Activated CD8-positive, alpha-beta T cell treated with anti-CD3 and anti-CD28 coated beads, Interleukin-2, amount 10 ng/mL, durations not matched to agents 7 days and 5 days (primary cell): ENCODE measurements at places on chromosomes 5 and 9.

DNA sequence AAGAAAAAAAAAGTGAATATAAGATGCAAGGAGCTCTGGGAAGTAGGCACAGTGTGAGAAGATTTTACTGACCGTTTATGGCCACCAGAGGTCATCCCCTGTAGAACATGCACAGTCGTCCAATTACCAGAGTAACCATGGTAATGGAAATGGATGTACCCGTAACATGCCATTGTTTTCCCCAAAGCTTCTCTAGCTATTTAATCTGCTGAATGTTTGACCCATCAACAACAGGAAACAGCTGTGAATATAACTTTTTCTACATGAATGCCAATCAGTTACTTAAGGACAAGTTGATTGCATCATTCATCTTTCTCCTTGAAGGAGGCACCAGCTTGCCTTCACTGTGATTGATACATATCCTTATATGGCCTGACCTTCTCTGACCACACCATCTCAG is 1967.0 kb upstream of the CDH9 start:
- DNase-seq = no peak
- H3K4me1 ChIP-seq = no peaks in the 10 kb centered on the region
- H3K27ac ChIP-seq = no peak overlapping the region
- H3K36me3 ChIP-seq = no peaks in the 10 kb centered on the region
- no peak overlapping the region for H3K4me3 ChIP-seq

GRCh38 chr5:74251141-74252035 is 389.1 kb downstream of the ENC1 start:
- no peaks in the 10 kb centered on the region for H3K4me1 ChIP-seq
- H3K4me3 ChIP-seq = no peak overlapping the region
- no peak for DNase-seq

DNA sequence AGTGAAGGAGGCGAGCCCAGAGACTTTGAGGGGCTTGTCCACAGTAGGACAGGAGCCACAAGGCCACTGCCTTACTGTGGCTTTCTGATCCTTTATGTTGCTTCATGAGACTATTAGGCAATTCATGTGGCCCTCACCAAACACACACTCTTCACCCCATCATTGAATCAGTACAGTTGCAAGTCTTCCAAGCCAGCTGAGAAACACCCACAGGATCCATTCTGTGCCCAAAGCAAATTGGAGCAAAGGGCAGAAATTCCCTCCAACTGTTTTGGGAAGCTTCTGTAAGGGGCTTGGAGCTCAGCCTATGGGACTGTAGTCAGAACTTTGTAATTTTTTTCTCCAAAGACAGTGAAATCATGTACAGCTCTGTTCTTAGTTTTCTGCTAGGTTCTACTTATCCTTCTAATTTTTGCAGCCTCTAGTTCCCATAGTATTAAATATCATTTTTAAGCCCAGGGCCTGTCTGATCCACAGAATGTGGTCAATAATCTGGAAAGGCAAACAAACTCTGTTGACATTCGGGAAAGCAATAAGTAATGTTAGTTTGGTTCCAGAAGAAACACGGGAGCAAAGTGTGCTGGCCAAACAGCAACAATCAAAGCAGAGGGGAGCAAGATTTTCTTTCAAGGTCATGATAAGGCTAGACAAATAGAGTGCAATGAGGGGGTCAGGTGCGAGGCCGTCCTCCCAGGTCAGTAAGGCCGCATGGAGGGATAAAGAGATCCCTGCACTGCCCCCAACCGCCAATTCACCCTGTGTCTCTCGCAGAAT is 47.0 kb downstream of the UBE2QL1 start:
- H3K27ac ChIP-seq = no peak overlapping the region
- H3K27me3 ChIP-seq = no peaks in the 10 kb centered on the region
- H3K36me3 ChIP-seq = no peaks in the 10 kb centered on the region

- no peaks in the 10 kb centered on the region for H3K4me1 ChIP-seq
- H3K27ac ChIP-seq = no peak overlapping the region
- H3K36me3 ChIP-seq = no peaks in the 10 kb centered on the region
- no peak for DNase-seq
Observed at GRCh38 chr9:74083681-74084433, 413.3 kb upstream of the RORB start.

GRCh38 chr5:1886846-1887587 is 4.3 kb upstream of the IRX4 start:
- no peak overlapping the region for H3K4me3 ChIP-seq
- no peak for DNase-seq
- H3K36me3 ChIP-seq = no peaks in the 10 kb centered on the region
- no peak overlapping the region for H3K27ac ChIP-seq
- peaks cover 34% of the 10 kb centered on the region for H3K27me3 ChIP-seq

DNA sequence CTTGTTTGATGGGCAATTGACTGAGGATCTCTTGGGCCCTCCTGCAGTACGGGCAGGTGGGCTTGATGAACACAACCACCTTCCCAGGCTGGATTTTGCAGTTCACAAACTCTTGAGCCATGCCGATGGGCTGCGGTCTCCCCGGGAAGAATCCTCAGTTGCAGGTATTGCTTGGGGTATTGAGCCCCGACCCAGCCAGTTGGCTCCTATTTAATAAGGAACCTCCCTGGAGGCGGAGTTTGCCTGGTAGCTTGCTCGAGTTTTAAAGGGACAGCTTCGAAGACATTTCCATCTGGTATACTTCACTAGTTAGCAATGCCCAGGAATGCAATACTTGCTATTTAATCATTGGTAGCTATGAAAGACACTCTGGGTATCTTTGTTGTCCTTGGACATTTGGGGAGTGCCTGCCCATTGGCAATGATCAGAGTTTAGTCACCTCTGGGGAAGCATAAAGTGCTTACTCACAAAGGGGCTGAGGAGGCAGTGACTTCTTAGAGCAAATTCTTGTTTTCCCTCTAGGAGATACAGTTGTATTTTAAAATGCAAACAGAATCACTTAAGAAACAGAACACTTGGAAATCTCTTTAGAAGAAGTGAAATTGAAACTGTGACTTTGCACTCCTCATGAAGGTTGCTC is at the start of gene GLRX:
Gene GLRX (minus strand): TSS at position 185 of the 640 bp plus-strand sequence. CDS start 64 bp downstream, at position 121.
- peak; percentile 77 for DNase-seq
- H3K36me3 ChIP-seq = peaks cover 21% of the 10 kb centered on the region
- peak within 1 kb of the TSS; percentile 88 for H3K27ac ChIP-seq
- H3K4me1 ChIP-seq = peaks cover 71% of the 10 kb centered on the region
- H3K4me3 ChIP-seq = peak within 1 kb of the TSS; percentile 97

DNA sequence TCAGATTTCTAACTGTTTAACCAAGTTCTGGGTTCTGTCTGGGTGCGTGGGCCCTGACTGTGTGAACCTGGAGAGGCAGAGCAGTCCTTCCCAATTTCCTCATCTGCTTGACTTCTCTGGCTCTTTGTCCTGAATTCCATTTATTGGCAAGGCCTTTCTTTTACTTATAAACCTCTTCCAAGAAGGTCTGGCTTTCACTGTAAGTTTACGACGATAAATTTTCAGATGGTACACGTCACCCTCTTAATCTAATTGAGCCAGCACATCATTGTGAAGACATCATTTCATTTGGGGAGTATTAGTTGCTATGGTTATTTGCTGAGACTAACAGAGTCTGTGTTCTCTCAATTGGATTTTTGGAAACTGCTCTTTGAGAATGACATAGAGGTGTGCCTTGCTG is 92.4 kb downstream of the ARHGAP26 start:
- no peaks in the 10 kb centered on the region for H3K36me3 ChIP-seq
- DNase-seq = no peak
- no peaks in the 10 kb centered on the region for H3K27me3 ChIP-seq

GRCh38 chr9:113640418-113640817 is 176.9 kb downstream of the RGS3 start:
- peaks cover 17% of the 10 kb centered on the region for H3K27me3 ChIP-seq
- H3K36me3 ChIP-seq = no peaks in the 10 kb centered on the region
- H3K4me1 ChIP-seq = no peaks in the 10 kb centered on the region
- H3K27ac ChIP-seq = no peak overlapping the region

DNA sequence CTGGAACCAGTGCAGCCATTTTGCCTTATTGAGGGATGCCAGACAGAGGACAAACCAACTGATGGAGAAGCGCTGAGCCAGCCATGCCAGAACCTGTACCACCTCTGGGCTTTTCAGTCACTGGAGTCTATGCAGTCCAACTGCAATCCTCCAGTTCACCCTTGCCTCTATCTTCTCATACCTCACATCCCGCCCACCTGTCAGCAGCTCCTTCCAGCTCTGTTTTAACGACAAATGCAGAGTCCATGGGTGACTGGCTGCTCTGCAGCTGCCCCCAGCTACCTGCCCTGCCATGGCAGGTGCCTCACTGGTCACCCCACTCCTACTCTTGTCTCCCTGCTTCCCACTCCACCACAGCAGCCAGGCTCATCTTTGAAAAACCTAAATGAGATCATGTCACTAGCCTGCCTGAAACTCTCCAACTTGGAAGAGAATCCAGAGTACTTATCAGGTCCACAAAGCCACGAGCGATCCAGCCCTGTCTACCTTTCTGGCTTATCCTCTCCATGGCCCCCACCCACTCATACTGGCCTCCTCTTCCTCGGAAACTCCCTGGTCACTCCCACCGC is 14.0 kb upstream of the ACSL6 start:
- no peak for DNase-seq
- peaks cover 8% of the 10 kb centered on the region for H3K36me3 ChIP-seq
- no peak overlapping the region for H3K4me3 ChIP-seq
- H3K27ac ChIP-seq = no peak overlapping the region

GRCh38 chr5:164481270-164481669 is 975.9 kb downstream of the MAT2B start:
- no peaks in the 10 kb centered on the region for H3K27me3 ChIP-seq
- no peak overlapping the region for H3K4me3 ChIP-seq
- H3K36me3 ChIP-seq = no peaks in the 10 kb centered on the region
- DNase-seq = no peak

DNA sequence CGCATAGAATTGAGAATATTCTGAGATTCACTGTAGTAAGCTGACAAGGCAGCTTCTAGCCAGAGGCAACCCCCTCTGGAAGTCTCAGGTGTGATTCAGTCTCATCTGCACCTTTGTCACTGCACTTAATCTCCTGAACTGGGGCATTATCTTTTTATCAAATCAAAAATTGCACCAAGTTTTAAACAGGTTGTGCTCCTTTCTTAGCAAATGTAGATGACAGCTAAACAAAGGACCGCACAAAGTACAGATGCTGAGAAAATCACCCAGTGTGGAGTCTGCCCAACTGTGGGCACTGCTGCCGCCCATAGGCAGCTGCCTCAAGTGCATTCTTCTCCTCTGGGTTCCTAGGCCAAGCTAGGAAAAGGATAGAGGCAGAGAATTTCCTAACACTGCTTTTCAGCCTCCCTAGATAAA is 51.1 kb downstream of the STARD4 start:
- no peaks in the 10 kb centered on the region for H3K4me1 ChIP-seq
- H3K36me3 ChIP-seq = peaks cover 48% of the 10 kb centered on the region
- no peak for DNase-seq
- no peak overlapping the region for H3K4me3 ChIP-seq

DNA sequence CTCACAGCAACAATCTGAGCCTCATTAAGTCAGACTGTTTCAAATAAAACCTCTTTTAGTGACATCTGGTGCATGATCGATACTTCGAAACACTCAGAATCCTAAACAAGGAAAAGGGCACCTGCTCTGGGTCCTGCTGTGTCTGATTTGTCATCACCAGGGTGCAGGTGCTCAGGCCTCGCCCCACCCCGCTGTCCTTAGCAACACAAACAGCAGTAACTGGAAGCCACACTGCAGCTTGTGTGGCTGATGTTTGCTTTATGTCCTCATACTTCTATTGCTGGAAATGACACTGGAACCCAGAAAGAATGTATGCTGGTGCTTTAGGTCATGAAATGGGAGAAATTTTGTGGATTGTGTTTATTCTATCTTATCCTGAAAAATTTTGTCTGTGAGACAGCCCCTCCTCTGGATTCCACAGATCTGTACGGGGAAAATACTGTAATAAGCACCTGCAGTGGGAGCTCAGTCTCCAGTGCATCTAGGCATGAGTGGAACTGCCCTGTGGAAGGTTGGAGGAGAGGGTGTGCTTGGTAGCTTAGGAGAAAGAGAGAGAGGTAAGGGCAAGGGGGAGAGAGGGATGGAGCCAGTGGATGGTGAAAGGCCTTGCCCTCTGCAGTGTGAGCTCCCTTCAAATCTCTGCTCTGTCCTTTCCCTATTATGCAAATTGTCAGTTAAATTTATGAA is 284.2 kb downstream of the SMARCA2 start:
- no peaks in the 10 kb centered on the region for H3K27me3 ChIP-seq
- H3K4me3 ChIP-seq = no peak overlapping the region
- H3K27ac ChIP-seq = no peak overlapping the region

DNA sequence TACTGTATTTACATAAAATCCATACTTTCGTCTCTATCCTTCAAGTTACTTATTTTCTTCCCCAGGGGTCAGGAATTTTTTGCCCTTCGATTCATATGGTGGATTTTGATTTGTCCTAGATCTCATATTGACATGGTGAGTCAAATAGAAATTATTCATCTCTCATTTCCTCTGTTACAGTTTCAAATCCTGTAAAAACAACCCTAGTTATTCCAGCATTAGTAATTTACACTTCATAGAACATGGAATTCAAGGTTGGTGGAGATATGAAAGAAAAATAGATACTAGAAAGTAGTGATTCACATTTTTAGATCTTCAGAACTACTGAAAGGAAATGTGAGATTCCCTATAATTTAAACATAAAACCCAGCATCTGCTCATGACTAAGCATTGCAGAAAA is 1331.0 kb upstream of the CDH9 start:
- no peak overlapping the region for H3K27ac ChIP-seq
- DNase-seq = no peak
- no peaks in the 10 kb centered on the region for H3K36me3 ChIP-seq
- no peaks in the 10 kb centered on the region for H3K4me1 ChIP-seq

DNA sequence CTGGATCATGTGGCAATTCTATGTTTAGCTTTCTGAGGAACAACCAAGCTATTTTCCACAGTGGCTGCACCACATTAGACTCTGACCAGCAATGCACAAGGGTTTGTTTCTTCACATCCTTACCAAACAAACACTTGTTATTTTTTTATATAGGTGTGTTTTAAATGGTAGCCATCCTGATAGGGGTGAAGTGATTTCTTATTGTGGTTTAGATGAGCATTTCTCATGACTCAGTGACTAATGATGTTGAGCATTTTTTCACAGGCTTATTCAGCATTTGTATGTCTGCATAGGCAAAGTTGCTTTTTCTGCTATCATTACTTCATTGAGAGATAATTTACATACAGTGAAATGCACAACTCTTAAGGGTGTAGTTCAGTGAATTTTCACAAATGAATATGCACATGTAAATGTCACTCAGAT is 36.0 kb downstream of the ANKRD33B start:
- no peaks in the 10 kb centered on the region for H3K27me3 ChIP-seq
- no peak for DNase-seq
- no peak overlapping the region for H3K4me3 ChIP-seq

DNA sequence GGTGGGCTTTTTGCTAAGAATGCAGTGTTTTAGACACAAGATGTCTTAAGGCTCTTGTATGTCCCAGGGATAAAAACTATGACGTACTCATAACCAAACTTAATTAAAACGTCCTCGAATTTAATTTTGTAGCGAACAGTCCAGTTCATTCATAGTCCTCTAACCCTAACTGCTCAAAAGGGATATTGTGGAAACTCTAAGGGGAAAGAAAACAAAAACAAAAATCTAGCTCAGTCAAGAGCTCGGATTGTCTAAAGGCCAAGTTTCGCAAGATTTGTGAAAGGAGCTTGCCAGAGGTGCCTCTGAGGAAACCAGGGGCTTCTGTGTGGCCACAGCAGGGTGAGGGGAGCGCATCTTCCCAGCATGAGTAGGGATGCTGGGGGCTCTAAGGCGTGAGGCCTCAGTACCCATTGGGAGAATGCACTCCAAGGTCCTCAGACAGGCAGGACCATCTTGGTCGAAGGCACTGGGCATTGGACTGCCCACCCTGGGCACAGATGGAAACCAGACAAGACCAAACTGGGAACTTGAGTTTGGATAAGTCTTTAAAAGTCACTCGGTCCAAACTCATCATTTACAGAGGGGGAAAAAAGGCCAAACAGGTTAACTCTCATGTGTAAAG is 71.8 kb downstream of the PRRT1B start:
- no peaks in the 10 kb centered on the region for H3K27me3 ChIP-seq
- no peak overlapping the region for H3K27ac ChIP-seq
- H3K36me3 ChIP-seq = peaks cover 70% of the 10 kb centered on the region
- H3K4me1 ChIP-seq = peaks cover 10% of the 10 kb centered on the region
- no peak overlapping the region for H3K4me3 ChIP-seq
- DNase-seq = no peak
